Type B pancreatic cell (in vitro differentiated cells): ENCODE measurements at places on chromosomes 5 and 9. TPM values are rescaled to one million over a fixed set of nuclear protein-coding genes. Genes with fewer than 3 reads are reported as not detected.

The PCDHGB3 gene
- total RNA-seq = 0.39 and 1.2 TPM in 2 replicates

The DRD1 gene
- total RNA-seq = 0.17 and 0.87 TPM in 2 replicates

GRCh38 chr5:142590451-142591231 lies 95.2 kb downstream of the FGF1 start:
- H3K27ac ChIP-seq = no peak overlapping the region
- no peak overlapping the region for H3K4me3 ChIP-seq
- no peaks in the 10 kb centered on the region for H3K4me1 ChIP-seq

The POLR1E gene
- total RNA-seq = 16.3 and 26.9 TPM in 2 replicates

DNA sequence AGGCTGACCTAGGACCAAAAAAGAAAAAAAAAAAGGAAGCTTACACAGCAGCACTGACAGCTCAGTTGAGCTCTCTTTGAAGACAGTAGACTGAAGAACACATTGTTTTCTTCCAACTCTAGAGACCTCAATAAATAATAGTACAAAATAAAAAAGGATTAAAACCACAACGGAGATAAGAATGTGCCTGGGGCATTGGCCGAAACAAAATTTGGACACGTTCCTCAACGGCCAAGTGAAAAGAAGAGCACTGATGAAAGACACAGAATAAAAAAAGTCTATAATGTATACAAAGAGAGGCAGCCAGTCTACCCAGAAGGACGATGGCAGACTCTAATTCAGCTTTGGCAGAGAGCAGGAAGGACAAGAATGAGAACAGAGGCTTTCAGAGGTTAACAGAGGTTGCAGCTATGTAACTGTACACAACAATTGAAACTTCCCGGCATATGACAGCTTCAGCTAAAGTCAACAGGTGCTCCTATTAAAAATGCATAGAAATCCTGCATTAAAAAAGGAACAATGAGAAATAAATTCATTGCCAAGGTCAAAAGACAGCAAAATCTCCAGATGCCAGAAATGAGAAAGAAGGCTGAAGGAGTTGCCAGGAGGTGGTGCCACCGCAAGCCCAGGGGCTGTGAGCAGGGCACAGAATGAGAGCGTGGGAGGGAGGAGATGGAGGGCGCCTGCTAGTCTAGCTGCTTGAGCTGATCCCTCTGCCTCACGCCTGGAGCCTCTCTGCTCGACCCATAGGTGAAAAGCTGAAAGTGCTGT lies 113.9 kb downstream of the DCP2 start:
- H3K27me3 ChIP-seq = no peaks in the 10 kb centered on the region
- H3K27ac ChIP-seq = no peak overlapping the region
- DNase-seq = no peak
- H3K4me1 ChIP-seq = peaks cover 16% of the 10 kb centered on the region
- peaks cover 10% of the 10 kb centered on the region for H3K36me3 ChIP-seq
- no peak overlapping the region for H3K4me3 ChIP-seq
